Mesenchymal stem cell (in vitro differentiated cells and primary cell): ENCODE measurements at places on chromosomes 2 and 18.

GRCh38 chr2:14621114-14621513, 11.4 kb upstream of the LRATD1 start:
- DNase-seq = no peak

DNA sequence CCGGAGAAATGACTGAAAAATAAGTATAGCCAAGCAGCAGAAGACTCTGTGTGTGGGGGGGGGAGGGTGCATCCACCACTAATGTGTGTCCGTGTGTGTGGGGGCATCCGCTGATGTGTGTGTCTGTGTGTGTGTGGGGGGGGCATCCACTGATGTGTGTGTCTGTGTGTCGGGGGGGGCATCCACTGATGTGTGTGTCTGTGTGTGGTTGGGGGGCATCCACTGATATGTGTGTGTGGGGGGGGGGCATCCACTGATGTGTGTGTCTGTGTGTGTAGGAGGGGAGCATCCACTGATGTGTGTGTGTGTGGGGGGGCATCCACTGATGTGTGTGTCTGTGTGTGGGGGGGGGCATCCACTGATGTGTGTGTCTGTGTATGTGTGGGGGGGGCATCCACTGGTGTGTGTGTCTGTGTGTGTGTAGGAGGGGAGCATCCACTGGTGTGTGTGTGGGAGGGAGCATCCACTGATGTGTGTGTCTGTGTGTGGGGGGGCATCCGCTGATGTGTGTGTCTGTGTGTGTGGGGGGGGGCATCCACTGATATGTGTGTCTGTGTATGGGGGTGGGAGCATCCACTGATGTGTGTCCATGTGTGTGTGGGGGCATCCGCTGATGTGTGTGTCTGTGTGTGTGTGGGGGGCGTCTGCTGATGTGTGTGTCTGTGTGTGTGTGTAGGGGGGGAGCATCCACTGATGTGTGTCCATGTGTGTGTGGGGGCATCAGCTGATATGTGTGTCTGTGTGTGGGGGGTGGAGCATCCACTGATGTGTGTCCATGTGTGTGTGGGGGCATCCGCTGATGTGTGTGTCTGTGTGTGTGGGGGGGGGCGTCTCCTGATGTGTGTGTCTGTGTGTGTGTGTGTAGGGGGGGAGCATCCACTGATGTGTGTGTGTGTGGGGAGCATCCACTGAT, 125.0 kb downstream of the NFATC1 start:
- DNase-seq = no peak

DNA sequence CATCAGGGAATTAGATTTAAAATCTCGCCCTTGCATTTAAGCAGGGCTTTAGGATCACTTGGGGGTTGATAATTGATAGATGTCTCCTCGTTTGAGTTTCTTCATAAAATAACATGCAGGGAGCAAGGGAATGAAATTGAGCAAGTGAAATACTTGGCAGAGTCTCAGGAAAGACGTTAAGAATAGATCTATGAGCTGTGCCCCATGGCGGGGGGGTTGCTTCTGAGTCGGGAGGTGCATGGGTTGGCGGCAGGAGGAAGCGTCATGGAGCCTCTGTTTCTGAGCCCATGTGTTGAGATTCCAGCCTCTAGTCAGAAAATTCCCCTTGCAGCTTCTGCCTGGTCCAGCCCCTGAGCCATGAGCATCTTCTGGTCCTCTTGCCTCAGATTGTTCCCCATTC, 82.0 kb downstream of the APOB start:
- no peak for DNase-seq

DNA sequence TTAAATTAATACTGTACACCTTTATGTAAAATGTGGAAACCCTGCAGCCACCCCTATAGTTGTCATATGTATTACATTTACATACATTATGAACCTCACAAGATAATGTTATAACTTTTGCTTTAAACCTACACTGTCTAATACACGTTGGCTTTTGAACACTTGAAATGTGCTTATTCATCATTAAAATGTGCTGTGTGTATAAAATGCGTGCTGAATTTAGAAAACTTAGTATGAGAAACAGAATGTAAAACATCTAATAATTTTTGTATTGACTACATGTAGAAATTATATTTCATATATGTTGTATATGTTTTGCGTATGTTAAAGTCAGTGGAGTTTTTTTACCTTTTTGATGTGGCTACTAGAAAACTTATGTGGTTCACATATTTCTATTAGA, 68.8 kb downstream of the MAPRE2 start:
- no peak for DNase-seq

GRCh38 chr18:79940814-79941472, 10.5 kb downstream of the SLC66A2 start:
- DNase-seq = no peak

DNA sequence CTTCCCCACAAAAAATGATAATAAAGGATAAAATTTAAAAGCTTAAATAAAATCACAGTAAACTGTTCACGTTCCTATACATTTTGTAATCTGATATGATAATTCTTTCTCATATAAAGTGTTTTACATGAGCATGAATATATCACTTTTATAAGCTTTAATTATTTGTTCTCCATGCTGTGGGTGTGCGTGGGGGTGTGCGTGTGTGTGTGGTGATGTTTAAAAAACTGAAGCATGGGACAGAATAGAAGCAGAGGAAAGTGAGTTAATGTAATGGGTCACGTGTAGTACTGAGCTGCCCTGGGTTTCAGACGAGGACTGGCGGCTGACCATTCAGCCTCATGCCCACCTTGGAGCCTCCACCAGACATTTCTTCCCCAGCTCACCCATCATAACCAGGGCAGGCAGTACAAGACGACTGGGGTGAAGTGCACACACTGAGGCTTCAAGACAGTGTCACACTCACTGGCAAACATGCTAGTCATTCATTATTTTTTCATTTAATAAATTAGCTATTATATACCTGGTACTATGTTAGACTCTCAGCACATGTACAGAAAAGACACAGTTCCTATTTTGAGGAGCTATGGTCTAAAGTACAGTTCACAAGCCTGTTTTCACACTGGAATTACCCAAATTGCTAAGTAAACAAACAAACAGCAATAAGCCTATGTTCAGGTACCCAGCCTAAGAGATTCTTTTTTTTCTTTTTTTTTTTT, 97.2 kb upstream of the LPIN2 start:
- DNase-seq = no peak

GRCh38 chr2:54330926-54331835, 75.2 kb upstream of the TSPYL6 start:
- DNase-seq = no peak

- DNase-seq = peak; percentile 97
These were observed 22.3 kb upstream of the RHOB start for GRCh38 chr2:20424300-20425290.

DNA sequence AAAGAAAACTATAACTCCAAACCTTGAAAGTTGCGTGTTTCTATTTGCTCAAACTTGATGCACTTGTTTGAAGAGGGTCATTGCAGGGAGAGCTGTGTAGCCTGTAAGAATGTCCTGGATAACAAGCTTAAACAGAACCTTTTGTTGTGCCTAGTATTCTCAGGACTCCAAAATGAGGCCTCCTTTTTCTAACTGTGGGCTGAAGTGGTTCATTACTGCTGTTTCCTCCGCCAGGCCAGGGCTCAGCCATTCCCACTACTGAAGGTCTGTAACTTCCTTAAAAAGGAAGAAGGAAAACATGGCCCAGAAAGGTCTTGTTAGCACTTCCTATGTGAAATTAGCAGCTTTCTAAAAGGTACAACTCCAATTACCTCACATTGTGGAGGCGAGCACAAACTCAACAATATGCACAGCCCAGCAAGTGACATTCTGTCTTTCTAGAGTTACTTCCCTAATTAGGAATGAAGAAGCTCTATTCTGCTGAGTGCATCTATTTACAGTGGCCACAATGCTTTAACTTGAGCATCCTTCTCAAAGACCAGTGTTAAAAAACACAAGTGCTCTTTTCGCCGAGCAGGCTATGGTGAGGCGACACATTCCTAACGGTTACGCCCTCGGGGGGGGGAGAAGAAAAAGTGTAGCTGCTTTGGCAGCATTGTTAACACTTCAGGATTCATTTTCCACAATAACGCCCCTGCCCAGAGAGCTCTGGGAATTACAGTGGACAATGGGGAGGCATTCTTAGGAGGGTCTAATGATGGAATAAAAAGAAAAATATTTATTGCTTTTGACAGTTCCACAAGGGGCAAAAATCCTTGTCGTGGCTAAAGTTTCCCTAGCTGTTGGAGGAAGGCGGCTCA, 136.9 kb upstream of the SIX3 start:
- no peak for DNase-seq

GRCh38 chr2:240289701-240290431, 145.6 kb upstream of the GPC1 start:
- no peak for DNase-seq

DNA sequence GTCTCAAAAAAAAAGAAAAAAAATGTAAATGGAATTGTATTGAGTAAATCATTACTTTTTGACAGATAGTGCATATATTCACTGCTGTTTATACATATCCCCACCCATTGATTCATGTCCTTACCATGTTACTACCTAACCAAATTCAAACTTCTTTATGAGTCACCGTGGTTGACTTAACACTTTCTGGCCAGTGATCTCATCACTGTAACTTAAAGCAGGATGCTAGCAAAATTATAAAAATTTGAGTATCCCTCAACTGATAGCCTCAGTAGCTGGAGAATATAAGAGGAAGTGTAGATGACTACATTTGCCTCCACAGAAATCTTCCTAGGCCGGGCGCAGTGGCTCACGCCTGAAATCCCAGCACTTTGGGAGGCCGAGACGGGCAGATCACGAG, 13.4 kb downstream of the CNOT9 start:
- peak; percentile 50 for DNase-seq

- no peak for DNase-seq
These were observed 52.4 kb downstream of the STK39 start for GRCh38 chr2:168194784-168195522.

DNA sequence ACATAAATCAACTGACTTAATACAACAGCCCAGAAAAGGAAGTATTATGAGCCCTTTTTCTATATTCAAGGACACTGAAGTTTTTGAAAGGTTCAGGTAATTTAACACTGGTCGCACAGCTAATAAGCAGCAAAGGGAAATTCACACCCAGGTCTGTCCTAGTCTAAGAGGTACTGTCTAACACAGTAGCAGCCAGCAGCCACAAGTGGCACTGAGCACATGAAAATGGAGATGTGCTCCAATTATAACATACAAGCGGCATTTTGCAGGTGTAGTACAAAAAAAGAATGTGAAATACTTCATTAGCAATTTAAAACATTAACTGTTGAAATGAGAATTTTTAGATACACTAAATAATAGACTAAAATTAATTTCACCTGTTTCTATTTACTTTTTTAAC, 23.4 kb downstream of the SPRED2 start:
- no peak for DNase-seq

- DNase-seq = no peak
These were observed 19.2 kb downstream of the PTGR3 start for GRCh38 chr18:75189696-75190095.

DNA sequence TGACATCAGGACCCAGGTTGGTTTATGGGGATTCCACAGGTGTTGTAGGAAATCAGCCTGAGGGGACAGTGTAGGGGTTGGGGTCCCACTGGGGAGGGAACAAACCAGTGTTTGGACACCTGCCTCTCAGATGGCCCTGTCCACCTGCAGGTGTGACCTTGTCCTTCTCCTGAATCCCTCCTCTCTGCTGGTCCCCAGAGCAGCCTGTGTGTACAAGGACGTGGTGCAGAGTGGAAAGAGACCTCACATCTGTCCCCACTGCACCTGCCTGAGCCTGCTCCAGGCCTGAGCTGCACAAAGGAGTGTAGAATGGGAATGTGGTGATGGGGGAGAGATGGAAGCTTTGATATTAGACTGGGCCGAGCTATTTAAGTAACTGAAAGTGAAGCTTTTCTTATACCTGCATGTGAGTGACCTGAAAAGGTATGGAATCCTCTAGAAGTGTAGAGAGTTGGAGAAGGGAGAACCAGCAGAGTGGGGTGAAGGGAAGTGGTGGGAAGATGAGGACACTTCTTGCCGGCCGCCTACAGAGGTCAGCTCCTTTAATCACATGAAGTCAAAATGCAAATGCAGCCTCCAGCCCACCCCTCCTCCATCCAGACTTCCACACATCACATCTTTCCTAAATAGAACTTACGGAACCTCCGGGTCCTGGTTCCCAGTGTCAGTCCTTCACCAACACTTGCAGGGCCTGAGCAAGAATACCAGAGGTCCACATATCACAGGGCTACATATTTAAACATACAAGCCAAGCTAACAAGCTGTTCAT, 89.3 kb upstream of the SMAD2 start:
- no peak for DNase-seq

DNA sequence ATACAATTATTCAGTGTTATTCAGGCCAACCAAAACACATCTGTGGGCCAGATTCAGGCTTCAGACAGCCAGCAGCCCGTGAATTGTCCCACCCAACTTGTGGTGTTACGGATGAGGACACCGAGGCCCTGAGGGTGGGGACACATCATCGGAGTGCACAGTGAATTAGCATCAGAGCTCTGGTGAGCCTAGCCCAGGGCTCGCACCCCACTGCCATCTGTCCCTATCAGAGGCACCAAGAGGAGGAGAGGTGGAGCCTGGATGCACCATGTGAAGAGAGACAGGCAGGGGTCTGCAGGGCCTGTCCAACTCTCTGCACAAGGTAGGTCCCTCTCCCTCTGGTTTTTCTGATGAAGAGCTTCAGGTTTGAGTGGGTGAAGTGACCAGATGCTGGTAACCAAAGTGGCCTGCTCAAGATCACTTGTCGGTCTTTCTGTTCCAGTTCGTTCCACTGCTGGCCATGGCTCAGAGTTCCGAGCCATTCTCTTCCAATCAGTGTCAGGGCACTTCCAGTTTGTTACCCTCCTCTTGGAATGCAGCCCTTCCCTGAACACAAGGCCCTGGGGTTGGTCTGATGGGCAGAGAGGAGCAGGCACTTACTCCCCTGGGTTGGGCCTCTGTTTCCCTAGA, 14.8 kb upstream of the GLI2 start:
- DNase-seq = no peak

- DNase-seq = peak; percentile 28
These were observed 118.5 kb upstream of the ZFP36L2 start for GRCh38 chr2:43344868-43345373.

DNA sequence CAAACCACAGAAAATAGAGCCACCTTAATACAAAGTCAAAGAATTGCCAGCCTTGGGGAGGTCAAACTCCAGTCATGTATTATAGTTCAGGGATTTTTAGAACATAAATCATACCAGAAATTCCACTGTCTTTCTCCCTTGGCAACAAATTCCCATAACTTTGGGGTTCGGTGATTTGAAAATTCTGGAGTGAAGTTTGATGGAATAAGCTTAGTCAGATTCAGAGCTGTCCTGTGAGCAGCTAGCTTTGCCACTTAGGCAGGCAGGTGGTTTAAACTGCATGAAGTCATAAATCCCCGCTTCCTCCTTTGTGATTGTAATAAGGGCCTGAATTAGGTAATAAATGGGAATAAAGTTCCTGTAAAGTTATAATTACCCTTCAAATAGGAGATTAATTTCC, 457.0 kb upstream of the HNMT start:
- DNase-seq = no peak

GRCh38 chr2:113160962-113161361, 12.8 kb upstream of the PSD4 start:
- DNase-seq = no peak

- peak; percentile 24 for DNase-seq
These were observed 114.1 kb downstream of the ZNF516 start for GRCh38 chr18:76380791-76381405.

GRCh38 chr2:195667974-195668373, 10.9 kb downstream of the SLC39A10 start:
- no peak for DNase-seq

GRCh38 chr18:23301972-23302371, 151.1 kb upstream of the RIOK3 start:
- no peak for DNase-seq

GRCh38 chr2:240320204-240320993, 115.1 kb upstream of the GPC1 start:
- peak; percentile 76 for DNase-seq

GRCh38 chr2:74551942-74552913, 1.5 kb downstream of the LOXL3 start:
- DNase-seq = no peak
